ENCODE measurements at places on chromosomes 7 and 10. TPM values are rescaled to one million over a fixed set of nuclear protein-coding genes. Genes with fewer than 3 reads are reported as not detected.

Gene PHYHIPL
- 17.1 TPM for total RNA-seq

DNA sequence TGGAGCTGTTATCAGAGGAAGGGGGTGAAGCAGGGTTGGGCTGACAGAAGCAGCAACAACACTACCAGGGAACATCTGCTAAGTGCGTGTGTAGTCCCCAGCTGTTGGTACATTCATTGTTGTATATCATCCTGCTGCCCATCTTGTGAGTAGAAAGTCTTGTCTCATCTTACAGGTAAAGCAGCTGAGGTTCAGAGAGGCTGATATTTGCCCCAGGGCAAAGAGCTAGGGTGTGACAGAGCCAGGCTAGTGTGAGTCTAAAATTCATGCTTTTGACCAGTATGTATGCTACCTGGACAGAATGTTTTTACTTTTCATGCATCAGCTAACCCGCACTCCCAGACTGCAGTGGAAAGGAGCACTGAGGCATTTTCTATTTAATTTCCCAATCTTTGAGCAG lies 221.6 kb downstream of the STK31 start:
- no peak for DNase-seq

DNA sequence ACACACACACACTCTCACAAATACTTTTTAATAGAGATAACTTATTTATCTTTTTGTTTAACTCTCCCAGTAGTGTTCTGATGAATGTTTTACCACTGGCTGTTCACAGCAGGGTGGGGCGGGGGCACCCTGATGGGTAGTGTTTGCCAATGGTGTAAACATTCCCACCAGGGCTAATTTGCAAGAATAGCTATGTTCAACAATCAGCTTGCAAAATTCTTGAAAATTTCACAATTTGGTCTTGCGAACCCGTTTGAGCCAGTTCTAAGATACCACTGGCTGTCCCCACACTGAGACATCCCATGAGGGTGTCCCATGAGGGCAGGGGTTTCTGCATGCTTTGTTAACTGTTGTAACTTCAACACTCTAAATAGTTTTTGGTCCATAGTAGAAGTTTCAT lies 348.5 kb downstream of the CXCL12 start:
- DNase-seq: no peak

Gene ITIH5
- total RNA-seq: 14.7 TPM

- DNase-seq: no peak
Observed at GRCh38 chr7:45001826-45002225, 1.8 kb downstream of the CCM2 start.

DNA sequence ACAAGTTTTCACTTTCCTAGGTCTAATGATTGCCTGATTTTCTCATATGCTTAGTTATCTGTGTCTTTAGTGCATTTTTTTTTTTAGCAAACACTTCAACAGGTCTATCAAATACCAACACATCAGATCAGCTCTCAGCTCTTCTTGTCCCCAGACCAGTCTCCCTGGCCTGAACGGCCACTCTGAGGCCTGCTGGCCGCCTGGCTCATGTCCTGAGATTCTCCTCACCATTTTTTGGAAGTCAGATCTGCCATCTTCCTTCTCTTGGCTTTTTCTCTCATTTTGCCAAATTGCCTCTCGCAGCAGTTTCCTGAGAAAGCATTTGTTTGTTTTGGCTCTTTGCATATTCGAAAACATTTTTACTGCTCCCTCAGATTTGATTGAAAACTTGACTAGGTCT lies 29.3 kb downstream of the PPP2R2D start:
- no peak for DNase-seq

Gene HTRA1
- total RNA-seq: 41.2 TPM

Gene PLA2G12B
- total RNA-seq: 0.41 TPM

Gene EPO
- not detected for total RNA-seq

Gene MUC12
- total RNA-seq: 0.41 TPM

- DNase-seq: no peak
Observed at GRCh38 chr7:81770728-81771223, 929 bp upstream of the HGF start.

DNA sequence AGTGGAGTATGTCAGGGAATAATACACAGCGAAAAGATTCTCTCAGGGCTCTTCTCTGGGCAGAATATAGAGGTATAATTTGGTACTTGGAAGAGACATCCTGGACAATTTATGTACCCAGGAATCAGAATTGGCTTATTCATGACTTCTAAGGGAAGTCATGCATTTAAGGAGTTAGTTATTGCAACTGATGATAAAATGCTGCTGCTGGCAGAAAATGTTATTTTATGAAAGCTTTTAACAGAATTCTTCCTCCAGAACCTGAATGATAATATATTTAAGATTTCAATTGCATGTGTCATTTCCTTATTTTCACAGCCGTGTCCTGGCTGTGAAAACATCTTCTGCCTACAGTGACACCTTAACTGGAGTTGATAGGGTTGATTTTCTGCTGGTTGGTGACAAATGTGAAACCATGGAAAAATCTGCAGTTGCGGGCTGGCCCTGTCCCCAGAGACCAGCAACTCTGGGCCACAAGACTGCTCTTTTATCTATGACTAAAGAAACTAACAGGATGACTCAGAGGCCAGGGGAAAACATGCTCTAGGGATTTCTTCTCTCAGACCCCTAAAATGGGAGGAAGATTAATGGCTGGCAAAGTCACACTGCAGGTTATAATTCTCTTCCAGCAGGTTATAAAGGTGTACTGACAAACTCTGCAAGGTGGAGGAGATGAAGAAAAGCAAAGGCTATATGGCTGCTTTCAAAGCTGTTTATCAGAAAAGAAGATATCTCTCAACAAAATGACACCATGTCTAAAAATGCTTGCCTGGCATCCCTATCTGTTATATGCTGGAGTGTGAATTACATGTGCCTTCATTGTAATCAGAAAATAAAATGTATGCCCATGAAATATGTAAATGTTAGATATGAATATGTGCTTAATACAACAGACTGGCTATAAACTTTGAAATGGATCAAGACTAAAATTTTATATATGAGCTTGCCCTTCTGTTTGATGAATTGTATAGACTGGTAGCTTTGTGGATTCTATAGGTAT lies 12.1 kb upstream of the TRUB1 start:
- no peak for DNase-seq

Gene HDAC9
- 117 TPM for total RNA-seq

Gene FAM25A
- not detected for total RNA-seq

Gene TMEM139
- total RNA-seq: not detected

DNA sequence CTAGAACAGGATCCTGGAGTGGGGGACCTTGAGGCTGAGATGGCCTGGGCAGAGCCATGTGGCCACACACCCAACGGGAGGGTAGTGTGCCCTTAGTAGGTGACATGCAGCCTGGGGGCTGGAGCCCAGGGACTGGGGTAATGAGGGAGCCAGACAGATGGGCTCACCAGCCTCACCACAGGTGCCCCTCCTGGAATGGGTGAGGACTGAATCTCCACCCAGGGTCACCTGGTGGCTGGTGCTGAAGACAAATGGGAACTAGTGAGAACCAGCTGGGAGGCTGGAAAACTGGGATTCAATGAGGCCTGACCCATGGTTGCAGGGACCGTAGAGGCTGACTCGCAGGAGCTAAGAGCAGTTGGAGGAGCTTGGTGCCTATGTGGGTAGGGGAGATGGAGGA lies 6.1 kb downstream of the ZP3 start:
- no peak for DNase-seq

GRCh38 chr7:272631-273030 lies 17.3 kb upstream of the FOXL3 start:
- no peak for DNase-seq

DNA sequence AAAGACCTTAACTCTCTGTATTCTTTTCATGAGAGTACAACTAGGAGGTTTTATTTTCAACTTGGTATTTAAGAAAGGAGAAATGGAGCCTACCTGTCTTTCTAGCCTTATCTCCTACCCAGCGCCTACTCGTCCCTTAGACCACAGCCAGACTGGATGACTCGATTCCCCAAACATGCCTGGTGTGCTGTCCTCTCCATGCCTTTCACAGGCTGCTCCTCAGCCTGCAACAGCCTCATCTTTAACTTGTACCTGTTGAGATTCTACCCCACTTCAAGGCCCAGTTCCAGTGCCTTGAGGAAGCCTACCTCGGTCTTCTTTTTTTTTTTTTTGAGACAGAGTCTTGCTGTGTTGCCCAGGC lies 29.4 kb downstream of the CPA1 start:
- no peak for DNase-seq

- no peak for DNase-seq
Observed at GRCh38 chr7:68542831-68543230, 1055.4 kb upstream of the AUTS2 start.

DNA sequence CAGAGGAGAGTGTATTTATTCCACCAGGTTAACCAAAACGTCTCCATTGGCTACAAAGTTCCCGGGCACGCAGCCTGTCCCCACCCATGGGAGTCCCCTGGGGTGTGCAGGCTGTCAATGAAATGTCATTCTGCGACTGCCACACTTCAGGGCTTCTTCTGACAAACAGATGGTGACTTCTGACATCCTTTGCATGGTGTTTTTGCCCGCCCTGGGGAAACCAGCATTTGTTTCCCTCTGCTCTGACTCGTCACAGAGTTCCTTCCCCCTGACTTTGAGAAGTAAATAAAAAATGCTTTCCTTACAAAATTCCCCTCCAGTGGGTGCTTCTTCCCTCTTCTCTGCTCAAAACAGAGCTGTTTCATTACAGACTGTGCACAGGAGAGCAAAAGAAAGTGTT lies 38.2 kb downstream of the TNS3 start:
- no peak for DNase-seq

Gene OGA
- 407 TPM for total RNA-seq

DNA sequence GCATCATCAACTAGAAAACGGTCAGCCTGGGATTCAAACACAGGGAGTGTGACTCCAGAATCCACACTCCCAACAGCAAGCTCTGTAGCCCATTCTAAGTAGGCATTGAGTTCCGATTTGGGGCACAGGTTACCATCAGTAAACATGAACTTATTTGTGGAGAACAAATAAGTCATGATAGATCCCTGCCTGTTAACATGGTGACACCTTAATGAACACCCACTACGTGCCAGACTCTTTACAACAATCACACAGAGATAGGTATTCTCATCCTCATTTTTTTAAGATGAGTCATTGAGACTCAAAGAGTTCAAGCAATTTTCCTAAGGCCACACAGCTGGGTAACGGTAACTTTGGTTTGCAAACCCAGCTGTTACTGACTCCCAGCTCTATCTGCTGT lies 91.5 kb downstream of the LYZL2 start:
- no peak for DNase-seq

DNA sequence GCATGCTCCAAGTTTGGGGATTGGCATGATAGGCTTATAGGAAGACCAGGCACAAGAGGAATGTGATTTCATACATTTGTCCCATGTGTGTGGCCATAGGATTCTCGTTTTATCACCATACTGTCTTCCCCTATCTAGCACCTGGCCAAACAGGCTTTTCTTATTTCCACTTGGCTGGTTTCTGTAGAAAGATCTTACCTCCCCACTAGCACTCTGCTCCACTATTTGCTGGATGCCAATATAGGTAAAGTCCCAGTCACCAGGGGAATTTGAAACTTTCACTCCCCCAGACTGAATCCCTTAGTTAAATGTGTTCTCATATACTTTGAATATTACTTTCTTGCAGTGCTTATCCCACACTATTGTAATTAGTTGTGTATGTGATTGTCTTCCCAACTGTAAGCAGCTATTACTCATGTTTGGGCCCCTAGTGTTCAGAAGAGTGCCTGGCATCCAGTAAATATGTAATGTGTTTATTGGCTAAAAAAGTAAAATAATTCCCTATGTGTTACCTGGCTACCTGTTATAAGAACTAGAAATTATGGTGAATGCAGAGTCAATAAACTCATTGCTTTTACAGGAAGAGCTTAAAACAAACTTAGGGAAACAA lies 109.0 kb downstream of the LRMDA start:
- DNase-seq: no peak

DNA sequence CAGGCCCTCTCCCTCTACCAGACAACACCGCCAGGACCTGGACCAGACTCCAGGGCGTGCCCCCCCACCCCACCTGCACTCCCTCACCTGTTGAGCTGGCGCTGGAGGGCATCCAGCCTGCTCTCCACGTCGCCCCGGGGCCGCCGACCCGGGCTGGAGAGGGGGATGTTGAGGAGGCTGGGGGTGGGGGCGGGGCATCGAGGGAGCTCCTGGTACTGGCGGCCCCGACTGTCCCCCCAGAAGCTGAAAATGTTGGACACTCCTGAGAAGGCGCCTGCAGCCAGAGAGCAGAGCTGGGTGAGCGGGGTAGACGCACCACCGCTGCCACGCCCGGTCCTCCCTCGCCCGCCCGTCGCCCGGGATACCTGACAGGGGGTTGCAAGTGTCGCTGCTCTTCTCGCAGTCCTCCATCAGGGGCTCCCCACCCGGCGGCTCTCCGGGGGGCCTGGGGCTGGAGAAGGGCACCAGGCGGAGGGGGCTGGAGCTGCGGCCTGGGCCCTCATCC lies 30.8 kb downstream of the KCNH2 start:
- no peak for DNase-seq

DNA sequence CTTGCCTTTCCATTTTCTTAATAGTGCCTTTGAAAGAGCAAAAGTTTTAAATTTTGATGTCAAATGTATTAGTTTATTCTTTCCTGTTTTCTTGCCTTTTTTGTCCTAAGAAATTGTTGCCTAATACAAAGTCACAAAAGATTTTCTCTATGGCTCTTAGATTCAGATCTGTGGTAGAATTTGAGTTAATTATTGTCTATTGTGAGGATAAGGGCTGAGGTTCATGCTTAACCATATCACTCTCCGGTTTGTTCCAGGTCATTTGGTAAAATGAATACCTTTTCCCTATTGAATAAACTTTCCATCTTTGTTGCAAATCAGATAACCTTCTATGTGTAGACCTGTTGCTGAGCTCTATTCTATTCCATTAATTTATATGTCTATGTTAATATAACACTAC lies 96.0 kb downstream of the NOD1 start:
- DNase-seq: no peak

DNA sequence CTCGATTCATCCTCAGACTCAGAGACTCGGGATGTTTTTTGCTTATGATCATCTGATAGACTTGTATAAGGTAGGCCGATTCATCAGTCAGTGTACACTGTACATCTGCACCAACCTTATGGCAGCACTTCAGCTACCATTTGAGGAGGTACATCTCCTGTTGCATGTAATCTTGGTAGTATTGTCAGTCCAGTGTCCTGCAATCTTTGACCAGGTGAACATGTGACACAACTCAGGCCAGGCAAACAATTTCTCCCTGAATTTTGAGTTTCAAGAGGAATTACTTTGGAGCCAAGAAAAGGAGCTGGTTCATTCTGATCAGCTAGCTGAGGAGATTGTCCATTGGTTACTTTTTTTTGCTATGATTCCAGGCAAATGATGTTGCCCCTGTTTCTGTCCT lies 19.7 kb upstream of the WASL start:
- DNase-seq: no peak

DNA sequence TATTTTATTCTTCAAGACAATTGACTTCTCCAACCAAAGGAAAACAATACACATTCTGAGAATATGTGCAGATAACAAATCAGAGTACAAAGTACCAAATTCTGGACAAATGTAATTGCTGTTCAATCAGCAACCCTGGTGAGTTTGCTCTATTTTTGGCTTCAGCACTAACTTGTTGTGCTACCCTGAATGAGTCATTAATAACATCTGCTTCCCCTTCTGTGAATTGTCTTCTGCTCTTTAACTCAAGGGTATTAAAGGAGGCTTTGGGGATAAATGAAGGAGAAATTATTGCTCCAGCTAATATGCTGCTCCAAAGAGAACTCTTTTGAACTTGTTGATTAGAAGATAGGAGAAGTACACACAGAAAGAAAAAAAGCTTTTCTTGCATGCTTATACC lies 459.3 kb downstream of the HTR7 start:
- no peak for DNase-seq

All from frontal cortex (tissue), 4 donors.